Posterior cingulate gyrus (tissue), 11 donors: ENCODE measurements at places on chromosomes 4 and X.

DNA sequence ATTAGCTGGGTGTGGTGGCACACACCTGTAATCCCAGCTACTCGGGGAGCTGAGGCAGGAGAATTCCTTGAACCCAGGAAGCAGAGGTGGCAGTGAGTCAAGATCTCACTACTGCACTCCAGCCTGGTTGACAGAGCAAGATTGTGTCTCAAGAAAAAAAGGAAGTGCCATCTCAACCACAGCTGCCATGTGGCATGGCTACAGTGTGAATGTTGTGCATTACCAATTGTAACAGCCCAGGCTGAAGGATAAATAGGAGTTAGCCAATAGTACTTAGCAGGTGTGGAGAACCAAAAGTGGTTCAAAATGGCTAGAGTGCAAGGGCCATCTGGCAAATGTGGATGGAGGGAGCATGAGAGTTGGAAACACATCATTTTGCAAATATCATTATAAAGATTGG is 28.9 kb downstream of the SLC25A5 start:
- DNase-seq = no peak

- no peak for DNase-seq
Observed at GRCh38 chrX:154738011-154738738, 12.7 kb downstream of the GAB3 start.

GRCh38 chr4:187183346-187183745 is 459.7 kb upstream of the FAT1 start:
- no peak for DNase-seq

DNA sequence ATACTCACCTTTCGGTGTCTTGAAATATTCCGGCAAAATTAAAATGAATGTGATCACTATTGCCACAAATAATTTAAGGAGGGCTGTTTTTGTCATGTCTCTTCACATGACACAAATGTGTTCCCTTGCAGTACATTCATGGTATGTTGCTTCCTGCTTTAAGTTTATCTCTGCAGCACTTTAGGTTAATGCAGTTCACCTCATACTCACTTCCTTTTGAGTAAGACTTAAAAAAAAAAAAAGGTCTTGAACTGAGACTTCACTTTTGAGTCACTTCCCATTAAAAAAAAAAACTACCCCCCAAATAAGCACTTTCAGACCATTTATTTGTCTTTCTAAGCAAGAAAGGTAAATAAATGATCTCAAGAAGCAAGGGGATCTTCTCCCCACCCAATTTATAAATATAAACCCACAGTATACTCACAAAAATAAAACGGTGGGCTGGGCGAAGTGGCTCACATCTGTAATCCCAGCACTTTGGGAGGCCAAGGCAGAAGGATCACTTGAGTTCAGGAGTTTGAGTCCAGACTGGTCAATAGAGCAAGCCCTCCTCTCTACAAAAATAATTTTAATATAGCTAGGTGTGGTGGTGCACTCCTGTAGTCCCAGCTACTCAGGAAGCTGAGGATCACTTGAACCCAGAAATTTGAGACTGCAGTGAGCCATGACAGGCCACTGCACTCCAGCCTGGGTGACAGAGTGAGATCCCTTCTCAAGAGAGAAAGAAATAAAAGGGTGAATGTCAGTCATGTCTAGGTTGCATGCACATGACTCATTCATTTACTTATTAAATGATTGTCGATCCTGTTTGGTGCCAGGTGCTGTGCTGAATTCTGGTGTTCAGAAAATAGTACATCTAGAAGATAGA is at the start of gene TMEM156:
TSS of gene TMEM156 (minus strand) at position 192 of the 868 bp plus-strand sequence. CDS start at position 96, 96 bp downstream.
- no peak for DNase-seq

DNA sequence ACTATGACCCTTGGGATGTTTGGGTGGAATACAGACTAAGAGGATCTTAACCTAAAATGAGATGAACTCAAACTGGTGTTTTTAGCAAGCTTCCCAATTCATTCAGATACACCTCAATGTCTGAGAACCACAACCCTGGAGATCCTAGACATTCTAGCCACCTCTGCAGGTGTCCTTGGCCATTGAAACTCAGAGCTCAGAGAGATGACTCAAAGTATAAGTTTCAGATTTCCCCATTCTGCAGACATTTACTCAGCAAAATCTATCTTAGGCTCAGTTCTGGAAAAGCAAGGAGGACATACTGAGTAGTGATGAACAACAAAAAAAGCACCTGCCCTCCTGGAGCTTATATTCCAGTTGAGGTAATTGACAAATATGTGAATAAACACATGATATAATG is 47.8 kb downstream of the COMMD8 start:
- DNase-seq = no peak

- no peak for DNase-seq
Observed at GRCh38 chr4:6250235-6250983, 19.2 kb upstream of the WFS1 start.

- no peak for DNase-seq
Observed at GRCh38 chr4:41796545-41797210, 48.2 kb upstream of the PHOX2B start.

DNA sequence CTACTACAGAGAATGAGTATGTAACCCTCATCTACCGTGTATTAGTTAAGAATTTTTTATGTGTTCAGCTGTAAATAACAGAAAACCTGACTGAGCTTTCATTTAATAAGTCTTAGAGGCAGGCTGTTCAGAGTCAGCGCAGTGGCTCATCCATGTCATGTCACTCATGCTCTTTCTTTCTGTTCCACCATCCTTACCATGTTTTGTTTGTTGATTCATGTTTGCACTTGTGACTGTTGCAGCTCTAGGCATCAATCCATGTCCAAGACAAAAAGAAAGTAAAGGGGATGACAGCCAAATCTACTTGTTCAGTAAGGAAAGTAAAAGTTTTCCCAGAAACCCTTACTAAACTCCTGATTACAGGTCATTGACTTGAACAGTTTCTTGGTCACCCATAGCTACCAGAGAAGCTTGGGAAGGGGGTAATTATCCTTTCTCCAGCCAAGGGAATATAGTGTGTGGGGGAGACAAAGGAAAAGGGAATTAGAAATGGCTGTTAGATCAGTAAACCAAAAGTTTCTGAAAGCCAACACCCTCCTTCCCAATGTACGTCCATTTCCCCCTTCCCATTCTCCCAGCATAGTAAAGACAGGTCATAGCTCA is 9.0 kb downstream of the ART3 start:
- DNase-seq = no peak

DNA sequence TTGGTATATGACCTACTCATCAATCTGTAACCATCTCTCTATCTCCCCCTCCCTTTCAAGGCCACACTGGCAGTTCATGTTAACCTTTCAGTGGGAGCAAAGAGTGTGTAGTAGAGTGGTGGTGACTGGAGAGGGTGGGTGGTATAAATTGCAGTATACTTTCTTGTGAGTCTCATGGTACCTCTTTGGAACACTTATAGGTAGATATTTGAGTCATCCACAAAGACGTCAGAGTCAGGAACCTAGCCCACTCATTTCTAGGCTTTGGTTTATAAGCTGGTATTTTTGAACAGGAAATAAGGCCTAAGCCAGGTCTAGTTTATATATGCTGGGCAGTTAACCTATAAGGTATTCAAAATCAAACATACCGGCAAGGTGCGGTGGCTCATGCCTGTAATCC is 36.3 kb downstream of the RLIM start:
- DNase-seq = no peak

- no peak for DNase-seq
Observed at GRCh38 chr4:123404533-123404932, 7.9 kb downstream of the SPRY1 start.
